NCI-H1092 (cell line): ENCODE measurements at places on chromosomes 6 and 20.

- no peak for DNase-seq
Observed at GRCh38 chr6:79466207-79466834, 70.9 kb downstream of the LCA5 start.

DNA sequence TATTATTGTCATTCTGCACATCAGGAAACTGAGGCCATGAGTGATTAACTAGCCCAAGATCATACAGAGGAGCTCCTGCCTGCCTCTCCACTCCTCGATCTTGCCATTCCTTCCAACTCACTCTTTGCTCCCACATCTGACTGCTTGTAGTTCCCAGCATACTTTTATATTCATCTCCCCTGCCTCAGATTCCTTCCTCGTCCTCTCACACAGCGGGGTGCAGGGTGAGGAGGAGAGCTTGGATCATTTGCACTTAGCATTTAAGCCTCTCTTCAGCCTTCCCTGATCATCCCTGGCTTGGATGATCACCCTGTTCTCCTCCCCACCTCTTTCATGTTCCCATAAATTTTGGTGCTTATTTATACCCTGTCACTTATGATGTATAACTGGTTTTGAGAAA lies 515.1 kb upstream of the SOX4 start:
- no peak for DNase-seq

DNA sequence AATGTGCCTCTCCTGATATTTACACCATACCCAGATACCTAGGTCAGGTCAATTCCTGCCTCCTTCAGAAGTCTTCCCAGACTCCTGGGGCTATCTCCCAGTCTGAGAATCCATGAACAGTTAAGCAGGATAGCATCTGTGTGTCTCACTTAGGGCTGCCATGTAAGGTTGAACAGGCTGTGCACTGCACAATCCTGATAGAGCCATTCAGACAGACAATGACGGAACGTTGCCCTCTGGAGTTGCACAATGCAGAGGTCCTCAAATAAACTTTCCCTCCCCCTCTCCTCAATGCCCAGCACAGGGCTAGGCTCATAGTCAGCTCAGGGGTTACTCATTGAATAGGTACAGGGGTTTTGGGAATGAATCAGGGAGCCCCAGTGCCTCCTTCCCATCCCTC lies 89.7 kb downstream of the CD40 start:
- DNase-seq, result no peak

DNA sequence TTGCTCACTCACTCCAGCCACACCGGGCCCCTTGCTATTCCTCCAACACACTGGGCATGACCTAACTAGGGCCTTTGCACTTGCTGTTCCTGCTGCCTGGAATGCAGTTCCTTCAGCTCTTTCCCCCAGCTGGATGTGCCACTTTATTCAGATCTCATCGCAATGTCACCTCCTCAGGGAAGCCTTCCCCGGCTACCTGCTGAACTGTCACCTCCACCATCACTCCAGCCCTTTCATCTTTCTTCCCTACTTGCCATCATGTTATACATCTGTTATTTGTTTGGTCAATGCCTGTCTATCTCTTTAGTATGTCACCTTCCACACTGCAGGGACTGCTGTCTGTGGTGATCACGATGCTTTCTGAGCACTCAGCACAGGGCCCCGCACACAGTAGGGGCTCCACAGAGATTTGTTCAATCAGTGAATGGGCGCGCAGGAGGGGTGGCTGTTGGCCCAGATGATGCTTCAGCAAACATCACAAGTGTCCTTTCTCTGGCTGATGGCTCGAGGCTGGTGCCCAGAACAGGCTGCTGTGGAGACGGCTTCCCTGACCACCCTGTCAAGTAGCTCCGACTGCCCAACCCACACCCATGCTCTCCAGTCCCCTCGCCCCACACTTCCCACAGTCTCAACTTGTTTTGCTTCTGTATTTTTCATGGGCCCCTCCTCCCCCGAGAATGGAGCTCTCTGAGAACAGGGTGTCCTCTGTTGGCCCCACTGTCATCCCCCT lies 31.8 kb downstream of the CEBPB start:
- DNase-seq, result no peak

DNA sequence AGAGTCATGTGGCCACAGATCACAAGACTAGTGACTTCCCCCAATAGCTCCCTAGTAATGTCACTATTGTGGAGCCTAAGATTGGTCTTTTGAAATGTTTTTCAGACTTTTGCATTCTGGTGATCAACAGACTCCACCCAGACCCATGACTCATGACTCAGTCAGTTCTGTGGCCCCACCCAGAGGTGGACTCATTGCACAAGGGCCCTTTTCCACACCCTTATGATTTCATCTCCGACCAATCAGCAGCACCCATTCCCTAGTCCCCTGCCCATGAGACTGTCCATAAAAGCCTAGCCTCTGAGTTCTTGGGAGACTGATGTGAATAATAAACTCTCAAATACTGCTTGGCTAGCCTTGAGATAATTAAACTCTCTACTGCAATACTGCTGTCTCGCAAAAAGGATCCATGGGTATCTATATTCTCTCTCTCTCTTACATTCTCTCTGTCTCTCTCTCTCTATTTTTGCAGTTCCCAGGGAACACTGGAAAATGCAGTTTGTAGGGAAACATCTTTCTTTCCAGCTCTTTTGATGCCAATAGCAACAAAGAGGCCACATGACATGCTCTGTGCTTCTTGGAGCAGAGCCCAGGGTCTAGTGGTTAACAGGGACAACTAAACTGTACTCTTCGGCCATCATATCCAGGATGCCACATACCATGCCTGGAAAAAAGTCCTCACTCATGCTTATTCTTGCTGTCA lies 71.3 kb upstream of the IYD start:
- no peak for DNase-seq

GRCh38 chr6:151101816-151102694 lies 137.7 kb upstream of the AKAP12 start:
- DNase-seq, result no peak

DNA sequence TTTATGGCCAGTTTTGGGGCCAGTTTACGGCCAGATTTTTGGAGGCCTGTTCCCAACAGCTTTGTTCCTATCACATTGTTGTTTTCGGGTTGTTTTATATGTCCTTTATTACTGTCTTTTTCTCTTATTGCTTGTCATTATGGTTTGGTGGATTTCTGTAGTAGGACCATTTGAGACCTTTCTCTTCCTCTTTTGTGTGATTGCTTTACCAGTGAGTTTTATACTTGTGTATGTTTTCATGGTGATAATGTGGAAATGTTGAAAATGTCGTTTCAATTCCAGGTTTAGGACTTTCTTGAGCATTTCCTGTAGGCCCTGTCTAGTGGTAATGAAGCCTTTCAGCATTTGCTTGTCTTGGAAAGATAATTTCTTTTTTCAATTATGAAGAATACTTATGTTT lies 17.8 kb downstream of the HLA-B start:
- no peak for DNase-seq

- DNase-seq, result no peak
Observed at GRCh38 chr6:125188037-125188436, 34.5 kb downstream of the TPD52L1 start.

DNA sequence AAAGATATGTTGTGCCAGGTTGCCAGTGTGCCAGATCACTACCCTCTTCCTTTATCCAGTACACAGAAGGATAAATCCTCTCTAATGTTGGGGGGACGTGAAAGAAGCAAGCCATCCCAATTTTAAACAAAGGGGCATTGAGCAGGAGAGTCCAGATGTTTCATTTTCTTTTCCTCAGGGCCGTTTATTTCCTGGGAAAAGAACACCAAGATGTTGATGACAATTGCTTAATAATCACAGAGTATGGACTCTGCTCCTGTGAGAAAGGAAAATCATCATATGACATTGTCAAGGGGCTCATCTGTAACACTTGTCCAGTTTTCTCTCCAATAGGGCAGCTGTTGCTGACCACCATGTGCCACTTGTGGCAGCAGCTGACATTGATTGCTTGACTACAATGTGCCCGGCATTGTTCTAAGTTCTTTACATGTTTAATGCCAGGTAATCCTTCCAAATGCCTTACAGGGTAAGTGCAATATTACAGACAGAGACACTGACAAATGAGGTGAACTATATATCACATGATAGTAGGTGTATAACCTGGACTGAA lies 161.4 kb downstream of the CD109 start:
- no peak for DNase-seq

- no peak for DNase-seq
Observed at GRCh38 chr6:119978274-119978889, 628.8 kb upstream of the MAN1A1 start.

DNA sequence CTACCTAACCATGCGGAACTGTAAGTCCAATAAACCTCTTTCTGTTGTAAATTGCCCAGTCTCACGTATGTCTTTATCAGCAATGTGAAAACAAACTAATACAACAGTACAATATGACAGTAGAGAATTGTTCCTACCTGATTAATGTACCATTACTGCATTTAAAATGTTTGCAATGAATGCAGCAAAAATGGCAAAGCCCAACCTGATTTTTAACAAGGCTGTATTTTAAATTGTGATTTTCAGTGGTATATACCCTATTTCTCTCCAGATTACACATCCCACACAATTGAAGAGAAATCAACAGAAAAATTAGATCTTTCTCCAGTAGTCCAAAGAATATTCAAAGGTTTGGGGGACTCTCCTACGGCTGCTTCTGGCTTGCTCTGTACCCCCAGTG lies 3.3 kb upstream of the PCSK2 start:
- DNase-seq, result no peak

DNA sequence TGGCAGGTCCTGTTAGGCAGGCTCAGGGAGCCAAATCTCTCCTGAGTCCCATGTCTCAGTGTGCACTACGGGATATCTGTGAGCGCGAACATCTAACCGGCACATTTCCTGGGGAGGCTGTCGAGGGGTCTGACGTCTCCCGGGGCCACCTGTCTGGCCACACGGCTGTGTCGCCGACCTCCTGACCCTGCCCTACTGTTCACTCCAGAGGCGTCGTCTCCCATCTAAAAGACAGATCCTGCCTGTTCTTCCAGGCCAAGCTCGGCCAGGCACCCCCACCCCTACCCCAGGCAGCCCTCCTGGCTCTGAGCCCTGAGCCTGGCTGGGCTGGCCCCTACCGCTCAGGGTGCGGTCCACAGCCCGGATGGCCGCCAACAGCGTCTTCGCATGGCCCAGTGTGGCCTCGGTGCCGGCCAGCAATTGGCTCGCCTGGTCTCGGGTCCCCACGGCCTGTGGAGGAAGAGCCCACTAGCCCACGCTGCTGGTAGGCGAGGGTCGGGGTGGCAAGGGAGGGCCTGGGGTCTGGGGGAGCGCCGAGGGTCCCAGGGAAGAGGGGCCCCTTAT lies 16.6 kb downstream of the ADRM1 start:
- no peak for DNase-seq

DNA sequence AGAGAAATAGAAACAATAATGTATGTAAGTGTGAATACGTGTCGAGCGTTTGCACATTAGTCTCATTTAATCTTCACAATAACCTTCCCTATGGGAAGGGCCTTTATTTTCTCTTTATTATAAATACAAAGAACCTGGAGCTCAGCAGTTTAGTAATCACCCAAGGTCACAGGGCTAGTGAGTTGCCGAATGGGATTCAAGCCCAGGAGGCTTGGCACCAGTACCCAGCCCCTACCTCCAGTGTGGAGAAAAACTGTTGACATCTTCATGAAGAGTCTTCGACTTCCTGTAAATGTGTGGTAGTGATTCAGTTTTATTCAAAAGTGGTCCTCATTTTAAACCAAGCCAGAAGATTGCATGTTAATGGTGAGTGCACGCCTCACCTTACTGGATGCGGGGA lies 162.8 kb downstream of the SCML4 start:
- DNase-seq, result no peak

DNA sequence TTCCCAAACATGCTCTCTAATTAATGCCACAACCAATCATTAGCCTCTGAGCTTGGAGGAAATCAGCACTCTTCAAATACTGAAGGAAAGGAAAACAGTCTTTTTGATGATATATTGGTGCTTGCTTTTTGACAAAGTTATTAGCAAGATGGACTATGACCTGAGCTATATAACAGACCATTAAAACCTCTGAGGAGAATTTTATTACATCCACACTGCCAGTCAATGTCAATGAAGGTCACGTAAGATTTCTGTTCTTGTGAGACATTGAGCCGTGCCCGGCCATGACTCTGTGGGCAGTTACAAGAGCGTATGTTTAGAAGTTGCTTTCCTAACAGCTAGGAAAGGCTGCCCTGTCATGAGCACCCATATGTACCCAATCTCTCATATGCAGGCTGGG lies 659.0 kb downstream of the UTRN start:
- DNase-seq, result no peak

DNA sequence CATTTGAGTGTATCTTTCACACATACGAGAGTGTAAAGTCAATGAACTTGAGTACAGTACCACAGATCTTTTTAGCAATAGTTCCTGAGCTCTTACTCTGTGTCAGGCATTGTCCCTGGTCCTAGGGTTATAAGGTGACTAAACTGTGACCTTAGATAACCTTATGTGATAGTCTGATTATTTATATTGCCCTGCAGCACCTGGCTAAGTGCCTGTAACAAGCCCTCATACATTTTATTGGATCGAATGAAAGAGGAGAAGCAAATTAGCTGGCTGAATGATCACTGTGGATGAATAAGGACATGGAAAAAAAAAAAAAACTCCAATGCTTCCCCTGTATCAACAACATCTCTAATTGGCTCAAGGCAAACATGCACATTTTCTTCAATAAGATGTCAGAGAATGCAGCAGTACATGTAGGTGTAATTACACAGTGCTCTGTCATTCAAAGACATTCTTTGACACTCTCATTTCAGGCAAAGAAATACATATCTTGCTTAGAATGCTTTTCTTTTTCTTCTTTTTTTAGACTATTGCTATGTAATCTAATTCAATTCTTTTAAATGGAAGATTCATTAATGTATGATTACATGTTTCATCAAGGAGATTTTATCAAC lies 153.4 kb downstream of the PHACTR1 start:
- DNase-seq, result no peak

- no peak for DNase-seq
Observed at GRCh38 chr6:69953491-69953890, 87.1 kb downstream of the COL19A1 start.

- no peak for DNase-seq
Observed at GRCh38 chr6:3450888-3451287, 6.0 kb downstream of the SLC22A23 start.

DNA sequence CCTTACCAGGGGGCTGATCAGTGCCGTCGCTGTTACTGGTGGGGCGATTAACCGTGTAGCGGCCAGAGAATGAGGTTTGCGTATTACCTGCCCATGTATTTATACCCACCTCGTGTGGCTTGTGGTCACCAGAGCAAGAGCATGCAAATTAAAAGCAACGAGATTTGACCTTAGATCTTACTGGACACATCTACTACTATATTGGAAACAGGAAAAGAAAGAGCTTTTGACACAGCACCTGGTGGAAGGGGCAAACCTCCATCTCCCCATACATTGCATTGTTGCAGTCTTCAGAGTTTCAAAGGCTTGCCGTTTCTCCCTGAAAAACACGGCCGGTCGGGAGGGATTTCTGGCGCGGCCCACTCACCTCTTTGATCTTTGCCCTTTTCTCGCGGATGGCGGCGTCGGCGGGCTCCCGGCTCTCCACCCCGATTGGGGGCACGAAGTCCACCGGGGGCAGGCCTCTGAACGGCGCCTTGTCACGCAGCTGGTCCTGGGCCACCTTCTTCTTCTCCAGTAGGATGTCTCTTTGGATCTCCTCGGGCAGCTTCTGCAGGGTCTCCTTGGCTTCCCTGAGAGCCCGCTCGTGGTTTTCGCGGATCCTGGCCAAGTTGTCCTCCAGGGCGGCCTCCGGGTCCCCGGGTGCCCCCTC lies 1.3 kb downstream of the MAN1A1 start:
- DNase-seq, result no peak
